AG04450 (cell line): ENCODE measurements at places on chromosomes 5 and 9.

DNA sequence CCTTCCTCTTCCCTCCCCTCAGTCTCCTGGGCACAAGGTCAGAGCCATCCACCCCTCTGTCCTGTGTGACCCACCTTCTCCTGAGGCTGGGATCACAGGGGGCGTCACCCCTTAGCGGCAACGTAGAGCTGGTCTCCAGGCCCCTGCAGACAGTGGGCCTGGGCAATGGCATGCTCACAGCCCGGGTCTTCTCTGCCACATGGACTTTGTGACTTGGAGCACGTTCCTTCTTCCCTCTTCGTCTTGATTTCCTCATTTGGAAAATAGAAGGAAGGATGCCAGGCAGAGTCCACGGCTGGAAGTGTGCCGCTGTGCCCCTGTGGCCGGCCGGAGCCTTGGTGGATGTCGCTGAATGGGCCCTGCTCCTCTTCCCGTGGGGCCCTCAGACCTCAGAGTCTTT lies 10.0 kb downstream of the RXRA start:
- DNase-seq: no peak

GRCh38 chr9:137176302-137177182 lies 4.7 kb upstream of the TMEM210 start:
- DNase-seq: no peak

- DNase-seq: no peak
Measured at GRCh38 chr9:131019388-131020239, 10.6 kb downstream of the LAMC3 start.

DNA sequence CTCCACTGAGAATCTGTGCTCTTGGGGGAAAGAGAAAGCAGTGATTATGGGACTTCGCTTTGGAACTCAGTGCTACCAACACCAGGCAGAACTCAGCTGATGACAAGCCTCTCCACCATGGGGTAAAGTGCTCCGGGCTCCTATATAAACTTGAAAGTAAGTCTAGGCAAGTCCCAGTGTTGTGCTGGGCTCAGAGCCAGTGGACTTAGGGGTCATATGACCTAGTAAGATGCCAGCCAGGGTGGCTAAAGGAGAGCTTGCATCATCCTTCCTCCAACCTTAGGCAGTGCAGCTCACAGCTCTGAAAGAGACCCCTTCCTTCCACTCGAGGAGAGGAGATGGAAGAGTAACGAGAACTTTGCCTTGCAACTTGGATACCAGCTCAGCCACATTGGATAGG lies 35.1 kb upstream of the FREM1 start:
- no peak for DNase-seq

DNA sequence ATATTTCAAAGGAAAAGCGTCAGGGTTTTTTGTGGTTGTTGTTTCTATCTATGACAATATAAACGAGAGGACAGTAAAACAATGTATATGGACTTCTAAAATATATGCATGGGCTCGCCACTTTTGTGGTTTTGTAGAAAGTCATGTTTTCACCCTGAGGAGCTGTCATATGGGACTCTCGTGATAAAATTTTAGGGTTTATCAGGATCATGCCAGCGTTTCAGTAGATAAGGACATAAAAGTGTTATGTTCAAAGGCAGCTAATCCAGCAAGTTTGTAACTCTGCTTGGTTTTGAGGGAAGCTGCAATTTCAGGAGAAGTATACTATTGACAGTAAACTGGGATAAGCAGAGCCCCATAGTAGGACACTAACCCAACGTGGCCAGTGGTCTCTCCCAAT lies 120.3 kb downstream of the CDC42SE2 start:
- DNase-seq: no peak

- DNase-seq: no peak
Measured at GRCh38 chr5:56083286-56083854, 88.6 kb upstream of the IL6ST start.

DNA sequence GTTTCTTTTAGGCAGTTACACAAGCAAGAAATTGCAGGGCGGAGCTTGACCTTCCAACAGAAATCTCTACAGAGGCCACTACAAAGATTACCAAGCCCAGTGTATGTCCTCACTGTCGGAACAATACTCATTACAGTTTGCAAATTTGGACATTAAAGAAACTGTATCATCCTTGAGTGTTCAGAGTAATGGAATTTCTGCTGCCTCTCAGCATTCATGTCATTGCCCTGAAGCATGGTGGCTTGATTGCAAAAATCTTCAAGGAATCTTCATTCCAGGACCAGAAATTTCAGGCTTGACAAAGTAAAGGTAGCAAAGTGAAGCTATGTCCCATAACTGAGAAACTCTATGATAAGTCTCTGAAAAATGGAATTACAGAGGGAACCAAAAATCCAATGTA lies 134.6 kb upstream of the MAP3K1 start:
- no peak for DNase-seq

GRCh38 chr9:137046088-137046787 lies at the start of gene NPDC1:
TSS of gene NPDC1 (minus strand) at chr9:137046177. CDS start at chr9:137045989, 188 bp downstream.
- no peak for DNase-seq

DNA sequence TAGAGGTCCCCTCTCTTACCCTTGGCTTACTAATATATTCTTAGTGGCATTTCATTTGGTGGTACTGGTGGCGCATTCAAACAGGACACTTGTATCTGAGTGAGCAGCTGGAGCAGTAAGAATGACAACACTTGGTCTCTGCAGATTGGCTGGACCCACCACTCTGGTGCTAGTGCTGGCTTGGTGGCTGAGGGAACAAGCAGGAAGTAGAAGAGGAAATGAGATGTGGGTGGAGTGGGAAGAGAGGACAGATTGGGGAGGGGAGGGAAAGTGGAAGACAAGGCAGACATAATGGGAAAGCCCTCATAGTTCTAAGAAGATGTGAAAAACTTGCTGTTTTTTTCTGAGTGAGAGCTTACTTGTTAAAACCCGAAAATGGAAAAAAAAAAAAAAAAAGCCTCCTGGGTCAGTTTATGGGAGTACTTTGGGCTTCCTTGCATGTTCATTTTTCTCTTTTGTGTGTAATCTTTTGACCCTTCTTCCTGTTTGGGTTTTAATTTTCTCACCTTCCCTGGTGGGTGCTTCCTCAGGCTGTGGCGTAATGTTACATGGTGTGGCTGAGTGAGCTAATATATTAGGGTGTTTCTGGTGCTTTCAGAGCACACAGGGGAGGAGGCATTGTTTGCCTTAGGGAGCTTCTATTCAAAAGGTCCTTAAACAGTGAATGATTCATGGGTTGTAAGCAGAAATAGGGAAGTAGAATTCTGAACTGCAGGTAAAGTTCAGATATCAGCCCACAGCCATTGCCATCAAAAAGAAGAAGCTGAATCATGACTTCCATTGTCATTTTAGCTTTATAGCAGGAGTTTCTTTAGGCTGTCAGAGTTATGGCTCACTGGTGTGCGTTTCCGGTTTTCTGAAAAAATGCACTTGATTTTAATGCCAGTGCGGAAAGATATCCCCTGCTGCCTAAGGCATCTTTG lies 52.3 kb downstream of the TLE4 start:
- no peak for DNase-seq

DNA sequence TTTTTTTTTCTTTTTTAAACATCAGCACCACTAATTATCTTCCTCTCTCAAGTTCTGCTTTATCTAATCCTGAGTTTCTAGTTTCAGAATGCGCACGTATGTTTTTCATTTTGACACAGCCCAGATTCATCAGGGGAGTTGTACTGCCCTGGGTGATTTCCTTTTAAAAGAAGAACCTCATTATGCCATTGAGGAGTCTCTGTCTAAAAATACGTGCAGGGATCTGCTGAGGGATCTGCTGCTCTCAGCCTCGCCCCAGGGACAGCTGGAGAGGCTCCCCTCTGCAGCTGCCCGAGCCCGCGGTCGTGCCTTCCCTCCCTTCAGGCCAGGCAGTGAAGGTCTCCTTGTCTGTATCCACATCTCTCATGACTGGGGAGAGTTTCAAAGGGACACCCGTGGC lies 273.1 kb downstream of the ARHGEF28 start:
- DNase-seq: no peak

GRCh38 chr5:15044521-15044920 lies 172.9 kb upstream of the ANKH start:
- DNase-seq: no peak

DNA sequence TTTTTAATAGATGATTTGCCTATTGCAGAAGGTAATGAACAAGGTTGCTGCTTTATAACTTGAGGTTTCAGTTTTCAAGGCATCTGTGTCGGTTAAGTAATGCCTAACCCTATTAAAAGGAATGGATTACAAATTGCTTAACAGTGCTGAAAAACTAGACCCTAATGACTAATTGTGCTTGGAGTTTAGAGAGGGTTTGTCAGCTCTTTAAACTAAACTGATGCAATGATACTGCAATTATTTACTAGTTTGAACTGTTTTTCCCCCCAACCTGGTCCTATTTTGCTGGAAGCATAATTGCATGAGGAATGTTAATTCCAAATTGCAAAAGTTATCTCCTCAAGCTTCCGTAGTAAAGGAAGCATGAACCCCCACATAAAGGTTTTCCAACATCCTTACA lies 39.3 kb upstream of the TLX3 start:
- peak; percentile 36 for DNase-seq

GRCh38 chr5:74034733-74035132 lies 408.7 kb downstream of the ARHGEF28 start:
- DNase-seq: peak; percentile 64

DNA sequence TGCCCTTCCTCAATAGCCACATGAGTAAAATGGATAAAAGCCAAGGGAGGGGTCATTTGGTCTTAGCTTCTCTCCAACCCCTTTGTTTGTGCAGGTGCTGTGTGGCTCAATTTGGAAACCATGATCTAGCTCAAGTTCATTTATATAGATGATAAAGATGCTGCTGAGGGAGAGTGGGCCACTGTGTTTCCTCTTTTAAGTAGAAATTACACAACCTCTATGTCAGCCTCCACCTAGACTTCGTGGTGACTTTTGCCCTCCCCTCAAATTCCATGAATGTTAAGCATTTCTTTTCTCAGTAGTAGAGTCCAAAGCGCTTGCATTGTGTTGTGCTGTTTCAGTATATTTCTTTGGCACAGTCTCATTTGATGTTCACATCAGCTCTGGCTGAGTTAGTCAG lies 241.4 kb downstream of the ARHGAP26 start:
- no peak for DNase-seq

GRCh38 chr9:36145970-36146369 lies 9.4 kb downstream of the GLIPR2 start:
- DNase-seq: no peak

DNA sequence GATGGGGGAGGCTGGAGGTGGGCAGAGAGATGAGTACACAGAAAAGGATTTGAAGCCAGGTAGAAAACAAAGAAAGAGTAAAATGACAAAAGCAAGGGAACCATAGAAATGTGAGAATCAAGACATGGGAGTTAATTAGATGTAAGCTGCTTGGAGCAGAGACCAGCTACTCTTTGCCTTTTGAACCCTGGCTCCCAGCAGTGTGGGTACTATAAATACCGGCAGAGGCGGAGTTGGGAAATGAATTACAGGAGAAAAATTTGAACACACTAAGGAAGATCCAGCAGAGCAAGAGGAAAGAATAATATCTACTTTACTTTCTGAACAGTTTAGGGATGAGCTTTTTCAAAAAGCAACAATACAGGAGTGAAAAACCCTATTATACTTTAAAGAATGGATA lies 36.5 kb downstream of the KIF24 start:
- no peak for DNase-seq

DNA sequence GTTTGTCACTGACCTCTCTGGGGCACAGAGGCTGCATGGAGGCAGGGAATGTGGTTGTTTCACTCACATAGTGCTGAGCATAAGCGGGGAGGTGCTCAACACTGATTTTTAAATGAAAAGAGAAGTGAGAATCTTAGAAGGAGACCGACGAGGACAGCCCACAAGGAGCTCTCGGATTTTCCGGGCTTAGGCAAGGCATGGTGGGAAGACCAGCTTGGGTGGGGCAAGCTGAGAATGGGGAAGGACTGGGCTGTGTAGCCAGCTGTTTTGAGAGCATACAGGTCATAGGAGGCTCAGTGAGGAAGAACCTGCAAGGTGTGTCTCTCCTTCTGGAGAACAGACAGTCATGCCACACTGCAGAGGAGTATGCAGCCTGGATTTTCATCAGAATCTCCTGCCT lies 86.0 kb upstream of the TNFSF8 start:
- DNase-seq: no peak

DNA sequence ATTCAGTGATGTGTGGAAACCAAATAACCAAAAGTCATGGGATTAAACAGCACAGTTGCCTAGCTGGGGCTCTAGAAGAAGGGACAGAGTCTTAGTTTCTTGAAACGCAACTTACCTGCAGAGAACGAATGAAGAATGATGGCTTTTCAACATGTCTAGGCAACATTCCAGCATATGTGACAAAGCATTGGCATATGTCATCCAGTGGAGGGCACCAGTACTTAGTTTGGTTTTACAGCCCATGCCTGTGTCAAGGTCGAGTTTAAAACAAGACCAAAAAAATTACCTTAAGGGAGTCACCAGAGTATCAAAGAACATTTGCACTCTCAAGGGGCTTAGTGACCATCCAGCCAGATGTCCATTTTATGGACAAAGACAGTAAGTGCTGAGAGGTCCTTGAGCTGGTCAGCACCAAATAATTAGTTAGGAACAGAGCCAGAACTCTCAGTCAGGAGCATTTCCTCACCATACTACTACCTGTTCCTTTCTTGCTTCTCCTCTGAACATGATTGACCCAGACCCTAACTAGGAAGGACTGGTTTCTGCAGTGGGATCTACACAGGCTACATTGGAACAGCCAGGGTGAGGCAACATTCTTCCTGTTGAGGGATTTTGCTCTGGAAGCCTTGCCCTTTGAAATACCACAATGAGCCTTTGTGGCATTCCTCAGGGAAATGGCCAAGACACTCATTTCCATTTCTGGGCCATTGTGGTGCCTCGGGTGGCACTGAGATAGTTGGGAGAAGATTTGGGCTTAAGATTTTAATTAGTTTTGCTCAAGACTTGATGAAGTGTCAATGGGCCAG lies 75.4 kb upstream of the ANKH start:
- no peak for DNase-seq

DNA sequence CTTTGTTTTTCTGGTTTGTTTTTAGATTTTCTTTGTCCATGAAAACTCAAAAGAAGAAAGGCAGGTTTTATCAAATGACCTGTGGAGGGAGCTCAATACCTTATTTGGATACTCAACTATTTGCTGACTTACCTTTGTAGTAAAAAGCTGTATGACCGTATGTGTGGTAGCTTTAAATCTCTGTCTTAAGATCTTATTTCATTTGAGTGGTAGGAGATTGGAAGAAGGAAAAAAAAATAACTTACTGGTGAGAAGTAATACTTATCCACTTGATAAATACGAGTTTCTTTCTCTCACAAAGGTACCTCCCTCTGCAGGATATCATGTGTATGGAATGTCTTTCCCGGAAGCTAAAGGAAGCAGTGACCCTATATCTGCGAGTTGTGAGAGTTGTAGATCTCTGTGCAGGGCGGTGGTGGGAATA lies 15.0 kb downstream of the FBXO38 start:
- DNase-seq: no peak

GRCh38 chr5:156759156-156759555 lies 90.9 kb upstream of the PPP1R2B start:
- no peak for DNase-seq
